ENCODE measurements at places on chromosomes 13 and 19.
A peak's percentile ranks its signal among the peaks of the same experiment; 100 is the strongest.

DNA sequence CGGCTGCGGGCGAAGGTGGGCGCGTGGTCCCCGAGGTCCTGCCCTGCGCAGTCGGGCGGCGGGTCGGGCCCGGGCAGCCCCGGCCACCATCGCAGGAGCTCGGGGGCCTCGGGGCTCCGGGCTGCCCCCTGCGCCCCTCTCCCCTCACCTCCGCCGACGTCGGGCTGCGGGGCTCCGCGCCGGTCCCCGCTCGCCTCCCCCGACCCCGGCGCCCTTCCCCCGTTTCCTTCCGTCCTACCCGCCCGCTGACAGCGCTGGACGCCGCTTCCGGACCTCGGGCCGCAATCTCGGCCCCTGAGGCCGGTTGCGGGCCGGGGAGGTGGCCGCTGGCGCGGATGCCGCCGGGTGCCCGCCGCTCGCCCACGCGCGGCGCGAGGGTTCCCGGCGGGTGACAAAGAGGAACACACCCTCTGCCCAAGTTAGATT, 720 bp downstream of the FARP1 start:
- DNase-seq = peak; percentile 42
- H3K27me3 ChIP-seq = no peaks in the 10 kb centered on the region
- no peaks in the 10 kb centered on the region for H3K36me3 ChIP-seq

DNA sequence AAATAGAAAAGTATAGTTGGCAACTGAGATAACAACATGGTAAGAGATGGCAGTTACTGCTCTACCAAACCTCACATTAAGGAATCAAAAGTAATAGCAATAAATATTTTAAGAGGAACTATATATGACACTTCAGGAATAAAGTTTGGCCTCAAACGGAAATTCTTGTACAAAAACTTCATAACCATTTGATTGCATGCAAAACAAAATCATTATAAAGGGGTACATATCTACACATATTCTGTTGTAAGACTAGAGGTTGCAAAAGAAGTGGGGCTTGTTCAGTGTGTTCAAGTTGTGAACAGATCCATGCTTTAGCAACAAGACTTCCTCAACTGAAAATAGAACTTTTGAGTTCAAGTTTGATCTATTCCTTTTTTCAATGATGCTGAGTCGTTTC, 133.5 kb upstream of the MIR17HG start:
- no peaks in the 10 kb centered on the region for H3K36me3 ChIP-seq
- DNase-seq = no peak
- H3K4me3 ChIP-seq = no peak overlapping the region
- no peak overlapping the region for H3K27ac ChIP-seq
- H3K27me3 ChIP-seq = no peaks in the 10 kb centered on the region
- no peaks in the 10 kb centered on the region for H3K4me1 ChIP-seq

DNA sequence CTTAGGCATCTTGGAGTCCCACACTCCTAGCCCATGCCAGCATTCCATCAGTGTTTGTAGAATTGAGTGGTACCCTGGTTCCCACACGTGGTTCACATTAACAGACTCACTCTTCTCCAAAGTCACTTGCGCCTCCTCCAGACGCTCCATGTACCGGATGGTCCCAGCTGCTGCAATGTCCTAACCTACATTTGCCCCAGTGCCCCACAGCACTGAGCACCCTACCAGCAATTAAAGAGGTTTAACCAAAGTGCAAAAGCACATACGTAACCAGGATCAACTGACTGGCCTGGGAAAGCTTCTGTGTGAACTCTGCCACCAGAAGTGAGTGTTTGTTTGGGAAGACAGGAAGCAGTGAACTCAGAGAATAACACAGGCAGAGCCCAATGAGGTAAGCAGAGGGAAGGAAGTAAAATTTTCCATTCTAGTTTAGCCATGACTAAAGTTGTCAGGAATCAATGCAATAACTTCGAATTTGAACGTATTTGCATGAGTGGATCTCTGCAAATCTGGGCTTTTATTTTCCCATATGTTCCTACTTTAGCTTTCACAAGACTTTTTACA, 7.3 kb upstream of the MEDAG start:
- peaks cover 9% of the 10 kb centered on the region for H3K4me1 ChIP-seq
- no peak overlapping the region for H3K27ac ChIP-seq
- H3K27me3 ChIP-seq = no peaks in the 10 kb centered on the region

- H3K4me1 ChIP-seq = no peaks in the 10 kb centered on the region
- no peak for DNase-seq
- no peak overlapping the region for H3K27ac ChIP-seq
- H3K36me3 ChIP-seq = no peaks in the 10 kb centered on the region
- H3K4me3 ChIP-seq = no peak overlapping the region
- H3K27me3 ChIP-seq = no peaks in the 10 kb centered on the region
These were observed 124.2 kb downstream of the CDK8 start for GRCh38 chr13:26378116-26378515.

GRCh38 chr19:16645140-16645539, 14.8 kb downstream of the SMIM7 start:
- DNase-seq = no peak
- H3K36me3 ChIP-seq = peaks cover 50% of the 10 kb centered on the region
- H3K4me1 ChIP-seq = no peaks in the 10 kb centered on the region
- no peaks in the 10 kb centered on the region for H3K27me3 ChIP-seq
- H3K4me3 ChIP-seq = no peak overlapping the region

- DNase-seq = peak; percentile 68
- H3K4me3 ChIP-seq = no peak overlapping the region
- H3K4me1 ChIP-seq = no peaks in the 10 kb centered on the region
- H3K27me3 ChIP-seq = peaks cover 7% of the 10 kb centered on the region
- no peak overlapping the region for H3K27ac ChIP-seq
These were observed 67.8 kb downstream of the SPACA7 start for GRCh38 chr13:112443995-112444311.

DNA sequence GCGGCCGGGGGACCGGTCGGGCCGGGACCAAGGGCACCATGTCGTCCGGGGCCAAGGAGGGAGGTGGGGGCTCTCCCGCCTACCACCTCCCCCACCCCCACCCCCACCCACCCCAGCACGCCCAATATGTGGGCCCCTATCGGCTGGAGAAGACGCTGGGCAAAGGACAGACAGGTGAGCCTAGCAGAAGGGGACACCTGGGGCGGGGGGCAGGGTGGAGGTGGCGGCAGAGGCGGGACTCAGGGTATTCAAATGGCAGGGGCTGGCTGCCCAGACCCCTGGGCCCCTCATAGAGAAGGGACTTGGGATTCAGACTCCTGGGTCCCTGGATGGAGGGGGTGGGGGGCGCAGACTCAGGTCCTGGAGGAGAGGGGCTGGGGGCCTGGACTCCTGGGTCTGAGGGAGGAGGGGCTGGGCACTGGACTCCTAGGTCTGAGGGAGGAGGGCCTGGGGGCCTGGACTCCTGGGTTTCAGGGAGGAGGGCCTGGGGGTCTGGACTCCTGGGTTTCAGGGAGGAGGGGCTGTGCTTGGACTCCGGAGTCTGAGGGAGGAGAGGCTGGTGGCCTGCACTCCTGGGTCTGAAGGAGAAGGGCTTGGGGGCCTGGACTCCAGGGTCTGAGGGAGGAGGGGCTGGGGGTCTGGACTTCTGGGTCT, 735 bp downstream of the BRSK1 start:
- H3K27me3 ChIP-seq = no peaks in the 10 kb centered on the region
- no peak for DNase-seq
- H3K27ac ChIP-seq = peak overlapping the region; percentile 17

GRCh38 chr13:35190241-35190640, 248.2 kb downstream of the NBEA start:
- H3K36me3 ChIP-seq = no peaks in the 10 kb centered on the region
- no peaks in the 10 kb centered on the region for H3K27me3 ChIP-seq
- no peak overlapping the region for H3K27ac ChIP-seq
- H3K4me1 ChIP-seq = no peaks in the 10 kb centered on the region
- no peak overlapping the region for H3K4me3 ChIP-seq

DNA sequence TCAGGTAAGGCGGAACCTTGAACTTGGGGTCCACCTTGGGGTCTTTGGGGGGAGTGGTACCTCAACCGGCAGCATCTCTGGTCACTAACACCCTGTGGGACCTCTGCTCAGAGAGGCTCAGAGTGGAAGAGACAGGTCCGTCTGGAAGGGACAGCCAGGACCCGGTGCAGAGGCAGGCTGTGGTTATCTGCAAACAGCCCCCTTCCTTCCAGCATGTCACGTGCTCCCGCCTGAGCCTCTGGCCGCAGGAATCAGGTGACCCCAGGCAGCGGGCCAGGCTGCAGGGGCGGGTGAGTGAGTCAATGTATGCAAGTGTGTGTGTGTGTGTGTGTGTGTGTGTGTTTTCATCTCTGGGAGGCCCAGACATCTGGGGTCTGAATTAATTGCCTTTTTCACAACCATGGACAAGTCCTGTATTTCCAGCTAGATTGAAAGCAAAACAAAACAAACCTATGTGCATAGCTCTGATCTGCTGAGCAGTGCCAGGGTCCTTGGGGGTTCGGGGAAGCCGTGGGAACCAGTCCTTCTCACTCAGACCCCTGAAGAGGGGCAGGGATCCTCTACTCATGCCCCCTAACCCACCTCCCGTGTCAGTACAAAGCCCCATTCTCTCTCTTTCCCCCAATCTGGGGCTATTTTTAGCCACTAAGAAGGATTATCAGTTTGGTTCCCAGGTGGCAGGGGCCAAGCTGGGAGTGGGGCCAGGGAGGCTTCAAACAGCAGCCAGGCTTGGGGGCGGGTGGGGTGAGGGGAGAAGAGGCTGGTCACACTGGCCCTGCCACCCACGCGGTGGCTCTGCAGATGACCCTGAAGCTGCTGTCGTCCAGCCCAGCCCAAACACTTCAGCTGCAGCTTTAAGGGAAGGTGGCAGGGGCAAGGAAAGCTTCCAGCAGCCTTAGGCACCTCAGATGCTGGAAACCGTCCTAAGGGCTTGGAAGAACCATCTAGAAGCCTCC, 31.4 kb downstream of the CERS4 start:
- DNase-seq = peak; percentile 98
- H3K4me3 ChIP-seq = no peak overlapping the region
- no peaks in the 10 kb centered on the region for H3K36me3 ChIP-seq
- H3K27ac ChIP-seq = peak overlapping the region; percentile 66

GRCh38 chr13:35475960-35476943, at the start of gene MAB21L1:
Gene MAB21L1 (minus strand): TSS chr13:35476689. CDS start chr13:35476138, 551 bp downstream.
- H3K4me3 ChIP-seq = no peak within 1 kb of the TSS
- no peaks in the 10 kb centered on the region for H3K4me1 ChIP-seq
- no peaks in the 10 kb centered on the region for H3K36me3 ChIP-seq
- H3K27ac ChIP-seq = peak within 1 kb of the TSS; percentile 40
- H3K27me3 ChIP-seq = no peaks in the 10 kb centered on the region
- DNase-seq = no peak

Measured in thyroid gland (tissue), 4 donors.